ENCODE measurements at places on chromosomes 16 and 17.

DNA sequence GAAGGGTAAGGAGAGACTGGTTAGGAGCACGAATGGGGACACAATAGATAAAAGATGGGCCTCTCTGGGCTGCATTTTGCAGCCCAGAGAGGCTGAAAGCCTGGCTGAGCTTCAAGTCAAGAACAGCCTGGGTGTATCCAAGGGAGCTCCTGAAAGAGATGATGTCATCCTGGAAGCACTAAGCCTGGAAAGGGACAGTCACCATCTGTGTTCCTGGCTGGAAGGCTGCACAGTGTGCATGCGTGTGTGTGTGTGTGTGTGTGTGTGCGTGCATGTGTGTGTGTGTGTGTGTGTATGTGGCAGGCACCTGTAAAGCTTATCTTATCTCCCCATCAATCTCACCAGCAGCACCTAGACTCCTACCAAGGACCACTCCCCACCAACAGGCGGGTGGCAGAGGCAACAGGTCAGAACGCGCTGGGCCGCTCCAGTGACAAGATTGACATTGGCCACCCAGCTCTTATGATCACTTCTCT lies 44.1 kb downstream of the COG7 start:
- peak; percentile 87 for DNase-seq

- peak; percentile 56 for DNase-seq
These were observed 1.4 kb downstream of the ZNF668 start for GRCh38 chr16:31072540-31073141.

DNA sequence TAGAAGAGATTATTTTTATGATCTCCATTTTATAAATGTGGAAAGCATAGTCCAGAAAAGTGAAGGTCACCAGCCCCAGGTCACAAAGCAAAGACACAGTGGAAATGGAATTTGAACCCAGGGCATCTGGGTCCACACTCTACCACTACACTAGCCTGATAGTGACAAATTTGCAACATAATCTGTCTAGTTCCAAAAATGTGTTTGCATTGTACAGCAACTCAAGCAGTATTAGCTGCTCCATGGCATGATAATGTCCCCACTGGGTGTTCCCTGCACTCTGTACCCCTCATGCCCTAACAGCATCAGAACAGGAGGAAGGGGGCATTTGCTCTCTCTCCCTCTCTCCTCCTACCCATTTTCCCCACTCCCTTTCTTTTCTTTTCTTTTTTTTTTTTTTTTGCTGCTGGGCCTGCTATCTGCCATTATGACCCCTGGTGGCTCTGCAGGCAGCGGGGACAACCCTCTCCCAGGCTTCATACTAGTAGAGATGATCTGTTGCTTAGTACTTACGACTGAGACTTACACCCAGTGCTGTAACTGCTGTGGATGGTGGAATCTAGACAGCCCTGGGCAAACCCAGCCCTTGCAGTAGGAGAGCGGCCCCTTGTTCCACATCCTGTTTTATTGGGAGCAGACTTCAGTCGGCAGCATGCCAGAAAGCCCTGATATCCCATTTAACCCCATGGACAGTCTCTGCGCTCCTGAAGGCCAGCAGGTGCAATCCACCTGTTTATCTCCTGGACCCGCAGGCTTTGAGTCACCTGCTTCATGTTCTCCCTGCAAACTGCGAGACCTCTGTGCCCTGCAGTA lies 306.3 kb downstream of the SOX9 start:
- no peak for DNase-seq

DNA sequence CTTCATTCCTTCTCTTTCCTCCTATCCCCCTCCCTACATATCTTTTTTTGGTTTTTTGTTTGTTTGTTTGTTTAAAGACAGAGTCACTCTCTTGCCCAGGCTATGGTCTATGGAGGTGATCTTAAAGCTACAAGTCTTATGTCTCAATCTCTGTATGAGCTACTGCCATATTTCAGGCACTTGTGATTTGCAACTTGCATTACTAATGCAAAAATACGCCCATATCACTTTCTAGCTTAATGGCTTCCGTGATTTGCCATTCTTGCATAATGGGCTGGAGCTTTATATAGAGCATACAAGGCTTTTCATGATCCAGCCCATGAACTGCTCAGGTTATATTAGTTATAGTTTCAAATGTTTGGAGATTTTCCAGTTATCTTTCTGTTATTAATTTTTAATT lies 7.5 kb downstream of the CFAP97D1 start:
- no peak for DNase-seq

DNA sequence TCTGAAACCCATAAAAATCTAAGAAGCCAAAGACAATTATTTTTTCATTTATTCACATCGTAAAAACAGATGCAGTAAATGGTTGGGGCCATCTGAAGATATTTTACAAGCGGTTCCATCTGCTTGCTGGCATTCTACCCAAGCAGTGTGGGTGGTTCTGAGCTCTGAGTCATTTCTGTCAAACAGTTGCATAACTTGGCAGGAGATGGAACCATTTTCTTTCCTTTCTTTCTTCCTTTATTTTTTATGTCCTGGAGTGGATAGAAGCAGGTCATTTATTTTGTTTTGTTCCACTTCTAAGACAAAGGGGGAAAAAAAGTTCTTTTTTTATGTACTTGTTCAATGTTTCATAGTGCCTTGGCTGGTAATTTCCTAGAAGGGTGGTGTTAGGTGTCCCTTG lies 1151.9 kb upstream of the GOT2 start:
- peak; percentile 70 for DNase-seq

DNA sequence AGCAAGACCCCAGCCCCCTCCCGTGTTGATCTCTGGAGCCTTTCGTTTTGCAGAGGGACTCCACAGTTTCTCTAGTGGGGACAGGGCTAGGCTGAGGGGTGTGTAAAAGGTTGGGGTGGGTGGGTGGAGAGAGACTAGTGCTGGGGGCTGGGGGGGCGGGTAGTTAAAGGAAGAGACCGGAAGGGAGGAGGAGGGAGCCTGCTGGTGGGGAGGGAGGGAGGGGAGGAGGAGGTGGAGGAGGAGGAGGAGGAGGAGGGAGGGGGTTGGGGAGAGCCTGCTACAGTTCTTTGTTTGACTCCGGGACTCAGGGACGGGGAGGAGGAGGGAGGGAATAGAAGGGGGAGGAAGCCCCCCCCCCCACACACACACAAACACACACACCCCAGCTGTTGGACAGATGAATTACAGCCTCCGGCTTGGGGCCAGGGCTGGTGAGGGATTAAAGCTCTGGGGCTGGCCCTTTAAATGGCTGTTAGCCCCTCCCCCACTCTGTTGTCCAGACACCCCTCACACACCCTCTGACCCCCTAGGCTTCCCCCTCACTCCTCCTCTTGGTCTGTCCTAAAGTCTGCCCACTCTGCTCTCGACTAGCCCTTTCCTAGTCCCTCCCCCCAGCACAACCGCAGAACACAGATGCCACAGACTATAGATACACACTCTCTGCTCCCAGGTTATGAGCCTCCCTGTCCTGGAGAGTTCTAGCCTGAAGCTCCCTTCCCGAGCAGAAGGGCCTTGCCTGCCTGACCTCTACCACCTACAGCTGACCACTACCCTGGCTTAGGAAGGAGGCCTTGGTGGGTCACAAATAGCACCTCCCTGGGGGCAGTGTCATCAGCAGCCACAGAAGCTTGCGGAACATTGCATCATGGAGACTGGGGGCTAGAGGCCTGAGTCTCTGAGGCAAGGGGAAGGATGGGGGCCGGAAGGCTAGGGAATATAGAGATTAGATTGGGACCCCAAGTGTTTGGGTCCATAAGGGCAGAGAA lies 4.4 kb downstream of the KDM6B start:
- peak; percentile 86 for DNase-seq

GRCh38 chr17:14986127-14986526 lies 279.0 kb downstream of the PMP22 start:
- DNase-seq = no peak

- no peak for DNase-seq
These were observed 8.0 kb upstream of the KRTAP2-4 start for GRCh38 chr17:41073676-41074075.

GRCh38 chr17:57523926-57524632 lies 221.0 kb downstream of the CCDC182 start:
- DNase-seq = peak; percentile 28

DNA sequence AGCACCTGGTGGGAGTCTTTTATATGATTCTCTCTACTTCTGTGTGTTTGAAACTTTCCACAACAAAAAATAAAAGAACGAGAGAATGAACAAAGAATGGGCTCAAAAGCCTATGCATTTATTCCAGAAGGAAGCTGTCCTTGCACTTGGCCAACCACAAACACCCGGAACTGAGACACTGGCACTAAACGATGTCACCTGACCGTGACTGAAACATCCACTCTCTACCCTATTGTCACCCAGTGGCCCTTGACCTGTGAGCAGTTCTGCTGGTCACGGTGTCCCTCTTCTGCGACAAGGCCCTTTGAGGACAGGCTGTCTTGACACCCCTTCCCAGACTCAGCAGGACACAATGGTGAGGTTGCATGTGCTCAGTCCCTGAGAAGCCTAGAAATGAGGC lies 56.6 kb downstream of the TEKT5 start:
- DNase-seq = no peak

DNA sequence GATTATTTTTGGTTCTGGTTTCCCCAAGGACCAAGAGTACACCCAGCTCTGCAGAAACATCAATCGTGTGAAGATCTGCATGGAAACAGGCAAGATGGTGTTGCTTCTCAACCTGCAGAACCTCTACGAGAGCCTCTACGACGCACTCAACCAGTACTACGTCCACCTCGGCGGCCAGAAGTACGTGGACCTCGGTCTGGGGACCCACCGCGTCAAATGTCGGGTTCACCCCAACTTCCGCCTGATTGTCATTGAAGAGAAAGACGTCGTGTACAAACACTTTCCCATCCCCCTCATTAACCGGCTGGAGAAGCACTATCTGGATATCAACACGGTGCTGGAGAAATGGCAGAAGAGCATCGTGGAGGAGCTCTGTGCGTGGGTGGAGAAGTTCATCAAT lies 67.4 kb upstream of the ENDOV start:
- no peak for DNase-seq

- no peak for DNase-seq
These were observed 3.3 kb downstream of the BCAR1 start for GRCh38 chr16:75248142-75248535.

GRCh38 chr16:58863042-58863441 lies 128.9 kb upstream of the GOT2 start:
- DNase-seq = no peak

DNA sequence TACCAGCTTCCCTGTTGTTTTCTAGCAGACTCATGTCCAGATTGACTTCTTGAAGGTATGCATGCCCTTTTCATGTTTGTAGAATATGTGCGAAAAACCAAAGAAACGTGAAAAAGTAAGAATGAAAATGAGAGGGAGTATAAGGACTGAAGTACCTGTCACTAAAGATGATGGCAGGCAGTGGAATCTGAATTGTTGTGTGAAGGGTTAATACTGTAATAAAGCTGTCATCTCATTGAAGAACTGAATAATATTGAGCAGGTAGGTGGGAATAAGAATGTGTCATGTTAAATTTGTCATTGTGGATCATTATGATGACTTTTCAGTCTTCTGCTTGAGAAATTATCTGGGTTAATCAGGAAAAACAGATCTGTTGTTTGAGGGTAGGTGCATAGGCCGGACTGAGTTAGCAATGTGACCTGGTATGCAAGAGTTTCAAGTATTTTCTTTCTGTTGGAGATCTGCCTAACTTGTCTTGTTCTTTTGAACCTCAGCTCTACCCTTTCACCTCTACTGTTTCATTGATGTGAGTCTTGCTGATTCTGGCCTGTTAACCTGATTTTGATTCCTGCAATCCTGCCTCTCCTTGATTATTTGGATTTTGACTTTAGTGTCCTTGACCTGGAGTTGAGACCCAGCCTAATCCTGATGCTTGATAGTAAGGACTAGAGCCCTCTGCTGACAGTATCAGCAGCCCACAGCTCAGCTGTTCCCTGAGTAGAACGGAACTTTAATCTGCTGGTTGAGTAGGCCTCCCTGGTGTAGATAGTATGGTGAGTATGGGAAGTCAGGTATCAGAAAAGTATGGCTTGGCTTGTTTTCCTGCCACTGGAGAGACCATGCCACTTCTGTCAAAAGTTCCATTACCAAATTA lies 64.6 kb downstream of the MAP2K4 start:
- DNase-seq = no peak

GRCh38 chr17:59627770-59628171 lies 8.1 kb downstream of the CLTC start:
- no peak for DNase-seq

DNA sequence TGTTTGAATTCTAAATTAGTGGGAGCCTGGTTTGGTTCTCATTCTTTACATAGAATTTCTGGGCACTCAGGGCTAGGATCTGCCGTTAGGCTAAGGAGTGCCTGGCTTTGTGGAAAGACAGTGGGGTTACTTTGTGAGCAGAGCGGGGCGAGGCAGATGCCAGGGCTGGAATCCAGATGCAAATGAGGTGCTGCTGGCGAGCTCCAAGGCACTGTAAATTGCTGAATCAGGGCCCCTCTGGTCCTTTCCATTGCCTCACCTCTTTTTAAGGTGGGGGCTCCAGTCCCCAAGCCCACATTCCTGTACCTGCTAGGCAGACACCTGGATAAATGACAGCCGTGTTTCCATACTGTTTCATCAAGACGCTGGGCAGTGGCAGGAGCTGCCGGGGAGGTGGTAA lies 33.8 kb downstream of the PIPOX start:
- DNase-seq = no peak

- DNase-seq = no peak
These were observed 13.8 kb upstream of the TMEM92 start for GRCh38 chr17:50260501-50260911.

DNA sequence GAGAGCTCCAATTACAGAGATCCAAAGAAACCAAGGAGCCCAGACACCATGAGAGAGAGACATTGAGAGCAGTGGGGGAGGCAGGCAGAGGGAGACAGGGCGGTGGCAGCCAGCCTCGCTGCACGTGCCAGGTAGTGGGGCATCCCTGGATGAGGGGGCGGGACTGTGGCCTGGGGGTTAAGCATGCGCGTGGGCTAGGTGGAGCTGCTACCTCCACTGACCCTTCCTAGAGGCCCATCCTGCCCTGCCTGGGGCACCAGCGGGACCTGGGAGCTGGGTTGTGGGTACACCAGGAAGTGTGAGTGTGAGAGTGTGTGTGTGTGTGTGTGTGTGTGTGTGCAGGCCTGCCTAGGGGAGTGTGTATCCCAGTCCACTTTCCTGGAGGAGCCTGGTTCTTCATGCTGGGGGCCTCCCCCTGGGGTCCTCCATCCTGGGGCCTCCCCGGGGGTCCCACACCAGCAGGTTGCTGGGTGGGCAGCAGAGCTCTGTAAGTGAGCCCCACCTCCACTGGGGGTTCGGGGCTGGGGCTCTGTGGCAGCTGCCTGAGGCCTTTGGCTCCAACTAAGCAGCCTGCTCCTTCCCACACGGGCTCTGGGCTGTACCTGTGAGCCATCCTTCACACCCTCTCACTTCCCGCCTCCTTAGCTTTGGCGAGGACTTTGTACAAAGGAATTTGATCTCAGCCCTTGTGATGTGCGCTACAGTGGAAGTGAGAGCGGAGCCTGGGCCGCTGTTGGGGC lies 127.4 kb downstream of the IRF8 start:
- no peak for DNase-seq

Data from fibroblast of skin of back (primary cell).